ENCODE measurements at places on chromosomes 3 and 15. TPM values are rescaled to one million over a fixed set of nuclear protein-coding genes. Genes with fewer than 3 reads are reported as not detected.

MCTP2 gene
- 3.7 TPM for total RNA-seq

CLRN1 gene
- total RNA-seq = not detected

DCBLD2 gene
- total RNA-seq = 298 TPM

MUSTN1 gene
- total RNA-seq = not detected

FETUB gene
- total RNA-seq = not detected

All from Daoy (cell line).